ENCODE measurements at places on chromosomes 5 and 9.

DNA sequence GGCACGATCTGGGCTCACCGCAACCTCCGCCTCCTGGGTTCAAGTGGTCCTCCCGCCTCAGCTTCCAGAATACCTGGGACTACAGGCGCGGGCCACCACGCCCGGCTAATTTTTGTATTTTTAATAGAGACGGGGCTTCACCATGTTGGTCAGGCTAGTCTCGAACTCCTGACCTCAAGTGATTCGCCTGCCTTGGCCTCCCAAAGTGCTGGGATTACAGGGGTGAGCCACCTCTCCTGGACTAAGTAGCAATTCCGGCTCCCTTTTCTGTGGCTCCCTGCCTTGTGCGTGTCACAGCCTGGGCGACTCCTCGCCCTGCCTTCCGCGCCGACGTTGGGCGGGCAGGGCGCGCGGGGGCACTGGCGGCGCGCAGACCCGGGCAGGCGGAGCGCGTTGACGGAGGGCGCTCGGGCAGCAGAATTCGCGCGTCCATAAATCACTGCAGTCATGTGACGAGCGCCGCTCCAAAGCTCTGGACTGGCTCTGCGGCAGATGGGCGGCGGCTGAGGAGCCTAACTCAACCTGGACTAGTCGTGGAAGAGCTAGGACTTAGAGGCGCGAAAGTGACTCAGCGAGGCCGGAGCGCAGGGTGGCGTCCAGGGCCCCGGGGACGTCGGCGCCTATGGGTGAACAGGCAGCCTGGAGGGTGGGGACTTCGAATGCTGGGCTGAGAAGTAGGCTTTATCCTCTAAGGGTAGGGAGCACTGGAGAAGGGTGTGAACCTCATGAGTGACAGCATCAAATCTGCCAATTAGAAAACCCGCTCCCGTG, 1.4 kb upstream of the CIZ1 start:
- DNase-seq = peak; percentile 80

- no peak for DNase-seq
These were observed 7.3 kb upstream of the RHOBTB3 start for GRCh38 chr5:95723632-95724369.

DNA sequence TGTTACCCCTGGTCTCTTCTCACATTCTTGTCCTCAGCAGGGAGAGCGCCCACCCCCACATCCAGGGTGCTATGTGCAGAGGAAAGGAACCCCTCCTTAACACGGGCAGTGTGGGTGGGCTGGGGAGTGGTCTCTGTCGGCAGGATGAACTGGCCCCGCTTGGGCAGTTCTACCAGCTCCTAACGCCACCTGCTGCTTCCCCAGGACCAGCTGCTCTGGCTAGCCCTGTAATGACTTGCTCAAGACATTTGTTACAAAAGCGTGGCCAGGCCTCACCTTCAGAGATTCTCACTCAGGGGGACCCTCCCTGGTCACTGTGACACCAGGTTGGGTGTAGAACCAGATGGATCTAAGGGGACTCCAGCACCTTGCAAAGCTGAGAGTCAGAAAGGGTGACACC, 82.4 kb downstream of the HMCN2 start:
- no peak for DNase-seq

DNA sequence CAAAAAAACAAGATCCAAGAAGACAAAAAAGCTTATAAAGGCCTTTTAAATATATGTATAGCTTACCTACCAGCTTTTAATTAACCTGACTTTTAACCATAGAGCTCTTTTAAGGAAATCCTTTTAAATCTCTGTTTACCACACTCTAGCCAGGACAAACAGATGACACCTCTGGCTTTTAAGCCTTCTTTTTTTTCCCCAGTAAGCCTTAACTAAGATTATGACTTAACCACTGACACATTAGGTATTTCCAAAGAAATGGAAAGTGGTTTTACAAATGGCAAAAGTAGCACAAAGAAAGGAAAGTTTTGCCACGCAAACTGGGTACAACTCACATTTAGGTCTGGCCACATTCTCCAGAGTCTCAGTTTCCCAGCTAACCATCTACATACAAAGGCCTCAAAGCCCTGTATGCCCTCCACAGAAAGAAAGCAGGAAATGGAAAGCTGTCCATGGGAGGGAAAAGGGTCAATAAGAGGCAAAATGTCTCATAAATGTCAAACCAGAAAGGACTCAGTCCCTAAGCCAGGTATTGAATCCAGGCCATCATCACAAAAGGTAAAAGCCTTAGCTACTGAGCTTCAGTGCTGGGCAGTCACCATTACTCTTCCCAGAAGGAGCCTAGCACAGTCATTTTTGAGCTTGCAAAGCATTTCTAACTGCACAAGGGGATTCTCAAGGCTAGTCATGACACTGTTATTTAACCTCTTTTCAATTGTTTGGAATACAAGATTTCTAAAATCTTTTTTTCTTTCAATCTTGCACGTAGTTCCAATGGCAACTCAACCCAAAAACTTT, 19.7 kb downstream of the TMEM161B start:
- DNase-seq = no peak

GRCh38 chr5:9105851-9106250, 440.0 kb downstream of the SEMA5A start:
- DNase-seq = no peak

- DNase-seq = no peak
These were observed 35.7 kb downstream of the LMX1B start for GRCh38 chr9:126649477-126649876.

- DNase-seq = no peak
These were observed 666.4 kb upstream of the ZNF608 start for GRCh38 chr5:125412561-125413495.

DNA sequence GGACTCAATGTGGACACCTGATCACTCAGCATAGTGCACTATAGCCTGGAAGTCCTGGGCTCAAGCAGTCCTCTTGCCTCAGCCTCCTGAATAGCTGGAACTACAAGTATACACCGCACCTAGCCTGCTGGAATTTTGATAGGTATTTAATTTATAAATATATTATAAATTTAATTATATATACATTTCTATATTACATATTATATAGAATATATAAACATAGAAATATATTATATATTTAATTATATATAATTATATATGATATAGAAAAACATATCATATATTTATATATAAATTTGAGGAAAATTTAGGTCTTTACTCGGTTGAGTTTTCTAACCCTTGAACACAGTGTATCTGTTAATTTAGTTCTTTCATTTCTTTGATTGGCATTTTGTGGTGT, 15.2 kb upstream of the PSIP1 start:
- no peak for DNase-seq

- DNase-seq = no peak
These were observed 5.9 kb upstream of the CFAP90 start for GRCh38 chr5:7856855-7857254.

- no peak for DNase-seq
These were observed 248.6 kb downstream of the TMEM232 start for GRCh38 chr5:110477911-110478310.

GRCh38 chr9:129489838-129490582, 130.9 kb downstream of the C9orf50 start:
- peak; percentile 76 for DNase-seq

GRCh38 chr5:169647566-169647965, 10.5 kb downstream of the DOCK2 start:
- DNase-seq = no peak

DNA sequence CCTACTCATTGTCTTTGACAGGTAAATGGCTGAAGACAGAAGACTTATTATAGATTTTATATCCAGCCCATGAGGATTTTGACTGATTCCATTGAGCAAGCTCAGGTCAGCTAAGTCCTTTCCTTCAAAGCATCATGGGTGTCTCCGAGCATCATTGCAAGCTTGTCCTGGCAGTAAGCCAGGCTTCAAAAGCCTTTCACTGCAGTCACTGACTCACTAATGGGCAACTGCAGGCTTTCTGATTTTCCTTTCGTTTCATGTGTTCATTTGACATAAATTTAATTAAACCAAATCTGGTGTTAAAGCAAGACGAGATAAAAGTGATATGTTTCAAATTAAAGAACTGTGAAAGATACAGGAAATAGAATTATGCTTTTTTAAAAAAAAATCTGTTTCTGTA, 426.2 kb downstream of the ANXA1 start:
- DNase-seq = no peak

DNA sequence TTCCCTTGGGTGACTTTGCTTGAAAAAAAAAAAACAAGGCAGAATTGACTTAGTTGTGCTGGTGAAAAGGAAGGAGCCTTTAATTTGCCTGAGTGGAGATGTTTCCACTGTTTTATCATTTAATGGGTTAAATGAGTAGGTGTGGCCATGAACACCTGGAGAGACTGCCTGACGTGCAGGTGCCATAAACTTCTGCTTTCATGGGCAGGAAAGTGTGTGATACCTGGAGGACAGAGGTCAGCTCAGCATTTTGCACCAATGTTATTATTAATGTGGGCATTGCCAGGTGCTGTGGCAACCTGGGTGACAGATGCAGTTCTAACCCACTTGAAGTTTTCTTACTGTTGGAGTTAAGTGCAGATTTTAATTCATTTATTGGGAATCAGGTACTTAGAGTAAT, 145.4 kb downstream of the CD180 start:
- DNase-seq = no peak
